Fibroblast of the conjunctiva (primary cell): ENCODE measurements at places on chromosomes 3 and 15.

GRCh38 chr3:42216302-42216701, 49.7 kb downstream of the CCK start:
- DNase-seq, result no peak

- no peak for DNase-seq
Measured at GRCh38 chr3:100449214-100449613, 43.2 kb upstream of the TMEM45A start.

DNA sequence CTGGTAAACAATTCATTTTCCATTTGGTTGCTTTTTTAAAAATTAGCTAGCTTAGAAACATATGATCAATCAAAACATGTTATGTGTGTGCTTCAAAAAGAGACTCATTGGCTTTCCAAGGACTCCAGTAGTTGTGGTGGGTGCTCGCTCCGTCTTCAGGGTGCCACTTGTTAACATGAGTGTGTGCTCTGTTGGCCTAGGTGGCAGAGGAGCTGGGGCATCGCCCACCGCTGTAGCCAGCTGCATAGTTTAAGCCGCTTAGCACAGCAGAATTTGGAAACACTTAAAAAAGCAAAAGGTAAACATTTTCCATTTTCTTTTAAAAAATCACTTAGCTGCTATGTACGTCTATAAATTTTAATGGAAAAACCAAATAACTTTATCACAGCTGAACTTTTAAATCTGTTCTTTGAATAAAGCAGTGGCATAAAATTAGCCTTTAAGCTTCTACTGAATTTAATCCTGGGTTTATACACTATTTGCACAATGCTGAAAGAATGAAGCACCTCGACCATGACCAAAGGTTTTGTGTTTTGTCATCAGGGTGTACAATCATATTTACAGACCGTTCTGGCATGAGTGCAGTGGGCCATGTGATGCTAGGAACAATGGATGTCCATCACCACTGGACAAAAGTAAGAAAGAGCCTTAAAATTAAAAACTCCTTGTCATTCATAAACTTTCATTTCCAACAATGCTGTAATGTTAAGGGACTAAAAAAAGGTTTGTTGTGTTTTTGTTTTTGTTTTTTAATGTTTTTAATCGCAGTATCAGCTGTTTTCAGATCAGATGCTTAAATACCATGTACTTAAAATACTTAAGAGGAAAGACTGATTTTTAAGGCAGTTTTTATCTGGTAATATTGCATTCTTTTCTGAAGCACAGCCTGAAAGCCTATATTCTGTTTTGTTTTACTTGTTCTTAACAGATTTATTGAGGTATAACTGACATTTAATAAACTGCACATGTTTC, 57.9 kb downstream of the TCAIM start:
- DNase-seq, result no peak

- DNase-seq, result no peak
Measured at GRCh38 chr3:195284842-195285241, 13.9 kb upstream of the XXYLT1 start.

DNA sequence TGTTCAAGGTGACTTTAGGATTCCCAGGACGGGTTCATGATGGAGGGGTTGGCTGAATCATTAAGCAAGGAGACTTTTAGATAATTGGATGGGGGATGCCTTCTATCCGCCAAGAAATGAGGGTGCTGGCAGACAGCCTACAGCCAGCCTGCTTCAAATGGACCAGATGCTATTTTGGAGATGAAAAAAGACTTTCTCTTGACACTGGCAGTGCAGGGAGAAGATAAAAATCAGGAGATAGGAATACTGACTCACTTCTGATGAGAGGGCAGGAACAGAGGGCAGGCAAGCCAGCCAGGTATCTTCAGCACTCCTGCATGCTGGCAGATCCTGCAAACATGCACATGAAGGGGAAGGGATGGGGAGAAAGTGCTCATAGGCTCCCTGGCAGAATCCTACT, 7.7 kb upstream of the SYN2 start:
- no peak for DNase-seq
